NCI-H1105 (cell line): ENCODE measurements at places on chromosomes 1 and 21.

GRCh38 chr1:118945489-118945888 is 42.7 kb downstream of the TBX15 start:
- DNase-seq, result no peak

DNA sequence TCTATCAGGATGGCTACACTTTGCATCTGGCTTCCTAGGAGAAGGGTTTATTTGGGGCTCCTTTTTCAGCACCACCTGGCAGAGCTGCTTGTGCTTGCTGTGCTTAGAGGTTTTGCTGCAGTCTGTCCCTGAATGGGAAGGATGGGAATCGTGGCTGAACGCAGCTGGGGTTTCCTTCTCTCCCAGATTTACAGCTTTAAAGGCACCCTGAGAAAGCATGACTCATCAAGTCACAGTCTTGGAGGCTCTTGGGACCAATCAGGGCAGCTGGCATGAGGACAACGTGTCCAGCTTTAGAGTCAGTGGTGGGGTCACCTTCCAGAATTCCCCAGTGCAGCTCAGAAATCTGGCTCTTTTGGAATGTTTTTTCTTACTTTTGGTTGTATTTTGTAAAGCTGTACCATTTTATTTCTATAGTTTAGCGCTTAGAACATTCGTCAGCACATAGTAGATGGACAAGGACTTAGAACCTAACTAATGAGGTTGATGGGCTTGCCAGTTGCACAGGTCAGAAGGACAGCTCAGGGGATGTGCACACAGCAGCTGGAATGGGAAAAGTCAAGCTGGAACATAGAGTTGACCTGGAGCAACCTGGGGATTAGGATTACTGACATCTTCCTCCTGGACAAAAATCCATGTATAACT is 222.6 kb downstream of the PRDM2 start:
- no peak for DNase-seq

DNA sequence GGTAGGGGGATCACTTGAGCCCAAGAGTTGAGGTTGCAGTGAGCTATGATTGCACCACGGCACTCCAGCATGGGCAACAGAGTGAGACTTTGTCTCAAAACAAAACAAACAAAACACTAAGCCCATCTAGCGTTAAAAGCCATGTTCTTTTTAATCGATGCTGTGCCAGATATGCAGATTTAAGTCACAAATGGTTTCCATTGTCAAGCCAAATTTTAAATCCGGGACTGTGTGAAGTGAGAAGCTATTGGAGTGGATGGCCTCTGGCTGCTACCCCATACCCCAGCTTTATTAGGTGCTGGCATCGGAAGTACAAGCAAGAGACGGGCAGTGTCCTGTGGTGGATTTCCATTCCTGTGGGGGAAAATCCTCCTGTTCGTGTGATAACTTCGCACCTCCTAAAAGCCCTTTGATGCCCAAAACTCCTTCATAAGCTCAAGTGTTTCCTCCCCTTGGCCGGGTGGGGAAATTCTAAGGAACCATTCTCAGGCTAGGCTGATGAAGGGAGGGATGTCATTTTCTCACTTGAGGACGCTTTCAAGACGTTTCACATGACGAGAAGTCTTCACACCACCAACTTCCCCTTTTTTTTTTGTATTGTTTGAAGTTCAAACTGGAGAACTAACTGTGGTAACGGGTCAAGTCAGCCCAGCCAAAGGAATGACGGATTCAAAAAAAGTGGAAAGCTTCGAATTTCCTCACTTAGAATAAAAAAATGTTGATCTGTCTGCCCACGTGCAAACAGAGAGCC is 140.8 kb downstream of the KAZN start:
- no peak for DNase-seq

- peak; percentile 86 for DNase-seq
Measured at GRCh38 chr1:52842643-52843310, at the start of gene ZYG11A. Gene ZYG11A (plus strand): TSS chr1:52842760. CDS start chr1:52842884, 124 bp downstream.

DNA sequence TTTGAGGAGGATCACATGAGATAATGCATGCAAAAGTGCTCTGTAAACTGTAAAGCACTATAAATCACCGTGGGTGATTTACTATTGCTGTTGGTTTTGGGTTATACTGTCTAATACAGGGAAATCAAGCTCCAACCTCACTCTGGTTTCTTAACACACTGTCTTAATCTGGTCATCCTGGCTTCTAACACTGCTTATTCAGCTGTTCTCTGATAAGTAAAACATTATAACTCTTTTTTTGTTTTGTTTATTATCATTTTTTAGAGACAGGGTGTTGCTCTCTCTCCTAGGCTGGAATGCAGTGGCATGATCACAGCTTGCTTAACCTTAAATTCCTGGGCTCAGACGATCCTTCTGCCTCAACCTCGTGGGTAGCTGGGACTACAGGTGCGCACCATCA is 21.9 kb upstream of the LSM10 start:
- DNase-seq, result no peak

GRCh38 chr1:112872551-112872962 is 83.4 kb downstream of the SLC16A1 start:
- no peak for DNase-seq

GRCh38 chr1:15882665-15883064 is 35.2 kb downstream of the SPEN start:
- no peak for DNase-seq

DNA sequence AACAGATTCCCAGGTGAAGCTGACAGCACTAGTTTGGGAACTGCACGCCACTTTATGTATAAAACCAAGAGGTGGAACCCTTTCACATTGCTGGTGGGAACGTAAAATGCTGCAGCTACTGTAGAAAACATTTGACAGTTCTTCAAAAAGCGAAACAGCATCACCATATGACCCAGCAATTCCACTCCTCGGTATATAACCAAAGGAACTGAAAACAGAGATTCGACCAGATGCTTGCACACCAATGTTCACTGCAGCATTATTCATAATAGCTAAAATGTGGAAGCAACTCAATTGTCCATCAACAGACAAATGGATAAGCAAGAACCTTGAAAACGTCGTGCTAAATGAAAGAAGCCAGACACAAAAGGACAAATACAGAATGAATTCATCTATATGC is 17.5 kb downstream of the RSPH1 start:
- DNase-seq, result no peak

DNA sequence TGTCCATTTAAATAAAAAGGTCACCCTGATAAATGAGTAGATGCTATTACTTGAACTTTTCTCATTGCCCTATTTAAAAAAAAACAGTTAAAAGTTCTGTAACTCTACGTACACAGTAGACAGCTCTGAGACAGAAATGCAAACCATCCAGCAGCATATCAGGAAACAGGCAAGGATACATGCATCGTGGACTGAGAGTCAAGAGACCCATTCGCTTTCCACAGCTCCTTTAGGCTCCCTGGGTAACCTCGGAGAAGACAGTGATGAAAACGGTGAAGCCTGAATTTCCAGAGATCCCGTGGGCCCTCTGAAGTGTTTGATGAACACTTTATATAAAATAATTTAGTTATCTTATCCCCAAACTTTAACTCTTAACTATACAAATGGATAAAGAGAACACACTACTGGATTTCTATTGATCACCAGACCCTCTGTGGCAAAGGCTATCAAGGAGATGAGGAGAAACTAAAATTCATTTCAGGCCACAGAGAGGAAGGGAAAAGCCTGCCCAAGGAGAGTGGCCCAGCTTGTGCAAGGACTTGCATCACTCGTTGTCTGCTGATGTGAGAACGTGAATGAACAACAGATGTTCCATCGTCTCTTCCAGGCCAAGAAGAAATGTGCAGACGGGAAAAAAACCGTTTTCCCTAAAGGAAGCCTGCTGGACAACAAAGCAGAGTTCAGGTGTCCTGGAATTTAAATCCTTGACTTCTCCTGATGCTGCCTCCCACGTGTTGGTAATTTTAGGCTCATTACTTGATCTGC is 131.0 kb downstream of the TGFBR3 start:
- DNase-seq, result no peak

GRCh38 chr1:164765992-164766720 is 207.2 kb downstream of the PBX1 start:
- DNase-seq, result no peak
